Activated T-helper 1 cell treated with anti-CD3 and anti-CD28 coated beads, Interleukin-12 subunit alpha, Interleukin-12 subunit beta, Interleukin-2, Interleukin-4 antibody, amounts not matched to agents 30 ng/mL and 10 ng/mL and 1 ng/mL, durations not matched to agents 14 hours and 24 hours and 36 hours (primary cell): ENCODE measurements at places on chromosomes 12 and 14. TPM values are rescaled to one million over a fixed set of nuclear protein-coding genes. Genes with fewer than 3 reads are reported as not detected.
A peak's percentile ranks its signal among the peaks of the same experiment; 100 is the strongest.

Gene TMEM19
- 10.6 and 11.3 TPM in 2 replicates for total RNA-seq

Gene TMEM52B
- not detected in 2 replicates for total RNA-seq

- no peak for DNase-seq
Measured at GRCh38 chr12:104522985-104523722, 66.4 kb downstream of the CHST11 start.

- peak; percentile 82 for DNase-seq
Measured at GRCh38 chr14:99230208-99231151, 41.5 kb downstream of the BCL11B start.

- DNase-seq, result no peak
Measured at GRCh38 chr14:55756078-55756477, 176.1 kb downstream of the KTN1 start.
